Germinal center (tissue), 1 donor: ENCODE measurements at places on chromosomes 5 and 9.

GRCh38 chr9:118882684-118883083 lies 486.6 kb downstream of the BRINP1 start:
- DNase-seq, result no peak

DNA sequence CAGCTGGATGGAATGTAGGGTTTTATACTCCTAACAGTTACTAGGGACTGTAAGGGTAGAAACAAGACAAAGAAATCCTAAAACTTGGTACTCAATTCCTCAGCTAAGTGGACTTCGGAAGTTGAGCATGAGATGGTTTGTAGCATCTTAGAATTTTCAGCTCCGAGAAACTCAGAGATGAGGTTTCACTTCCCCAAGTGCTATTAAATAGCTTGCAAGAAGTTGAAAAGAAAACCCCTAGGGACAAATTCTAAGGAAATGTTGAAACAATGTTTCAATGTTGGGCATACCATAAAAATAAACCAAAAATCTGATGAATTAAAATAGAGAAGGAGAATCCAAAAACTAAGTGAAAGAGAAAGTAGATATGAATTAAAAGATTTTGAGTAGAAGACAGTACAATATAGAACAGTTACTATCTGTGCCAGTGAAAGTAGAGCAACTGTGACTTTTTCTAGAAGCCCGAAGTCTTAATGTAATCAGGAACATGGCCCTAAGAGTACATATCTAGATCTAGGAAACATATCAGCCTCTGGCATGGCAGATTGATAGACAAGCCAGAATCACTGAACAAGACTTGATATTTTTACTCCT lies 308.6 kb upstream of the RGMB start:
- DNase-seq, result no peak

- DNase-seq, result no peak
Observed at GRCh38 chr5:27392716-27393115, 354.3 kb upstream of the CDH9 start.

GRCh38 chr9:26955222-26955903 lies 849 bp upstream of the IFT74 start:
- DNase-seq, result peak; percentile 20

DNA sequence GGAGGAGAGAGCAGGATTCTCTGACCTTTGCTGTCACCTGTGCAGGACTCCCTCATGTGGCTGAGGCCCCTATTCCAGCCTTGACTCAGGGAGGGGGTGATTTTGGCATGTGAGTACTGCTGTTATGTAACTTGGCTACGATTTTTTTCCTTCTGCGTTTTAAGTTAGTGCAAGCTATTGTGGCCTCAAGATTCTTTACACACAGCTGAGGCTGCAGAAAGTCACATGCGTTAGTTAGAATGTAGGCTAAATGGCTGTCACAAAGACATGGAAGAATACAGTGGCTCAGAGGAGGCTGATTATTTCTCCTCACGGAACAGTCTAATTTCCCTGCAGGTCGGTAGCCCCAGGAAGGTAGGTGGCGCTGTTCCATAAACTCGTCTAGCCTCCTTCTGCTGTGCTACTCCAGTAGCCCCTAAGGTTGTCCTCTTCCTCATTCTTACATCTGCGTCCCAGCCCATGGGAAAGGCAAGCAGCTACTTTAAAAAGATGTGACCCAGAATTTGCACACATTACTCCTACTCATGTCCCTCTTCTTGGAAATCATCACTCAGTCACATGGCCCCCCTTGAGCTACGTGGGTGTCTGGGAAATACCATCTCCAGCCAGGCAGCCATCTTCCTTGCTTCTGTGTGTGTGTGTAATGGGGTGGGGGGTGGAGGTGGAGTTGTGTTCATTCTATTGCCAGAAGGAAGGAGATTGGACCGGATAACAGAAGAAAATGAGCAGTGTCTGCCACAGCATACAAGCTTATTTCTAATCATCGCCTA lies 486.6 kb downstream of the CCDC171 start:
- no peak for DNase-seq

DNA sequence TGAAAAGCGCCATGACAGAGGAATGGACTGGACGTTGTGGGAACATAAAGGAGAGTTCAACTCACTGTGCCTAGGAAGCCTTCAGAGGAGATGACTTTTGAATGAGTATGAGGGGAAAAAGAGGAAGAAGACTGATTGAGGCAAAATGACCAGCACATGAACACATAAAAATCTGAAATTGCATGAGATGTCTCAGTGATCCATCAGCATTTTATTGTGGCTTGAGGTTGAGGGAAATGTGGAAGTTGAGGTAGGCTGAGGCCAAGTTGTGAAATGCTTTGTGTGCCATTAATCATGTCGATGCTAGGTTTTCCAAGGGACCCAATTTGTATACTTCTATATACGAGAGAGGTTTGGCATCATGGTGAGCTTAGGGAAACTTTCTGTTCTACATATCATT lies 140.9 kb upstream of the TLX3 start:
- DNase-seq, result no peak

GRCh38 chr9:22049411-22049810 lies 40.3 kb upstream of the CDKN2B start:
- DNase-seq, result no peak

DNA sequence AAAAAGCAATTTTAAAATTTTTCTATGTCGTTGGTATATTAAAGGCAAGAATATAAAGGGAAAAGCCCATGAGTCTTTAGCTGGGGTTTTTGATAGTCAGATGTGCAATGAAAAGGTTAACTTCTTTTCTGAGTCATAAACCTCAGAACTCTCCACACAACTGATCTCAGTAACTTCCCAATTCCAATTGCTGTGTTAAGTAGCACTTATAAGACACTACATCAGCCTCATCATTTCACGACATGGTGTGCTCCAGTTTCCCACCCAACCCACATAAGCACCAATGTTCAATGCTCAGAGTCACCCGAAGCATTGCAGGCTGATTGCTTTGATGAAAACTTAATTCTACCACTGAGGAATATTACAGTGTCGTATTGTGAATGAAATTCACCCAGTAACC lies 155.8 kb downstream of the TSSK1B start:
- DNase-seq, result no peak

DNA sequence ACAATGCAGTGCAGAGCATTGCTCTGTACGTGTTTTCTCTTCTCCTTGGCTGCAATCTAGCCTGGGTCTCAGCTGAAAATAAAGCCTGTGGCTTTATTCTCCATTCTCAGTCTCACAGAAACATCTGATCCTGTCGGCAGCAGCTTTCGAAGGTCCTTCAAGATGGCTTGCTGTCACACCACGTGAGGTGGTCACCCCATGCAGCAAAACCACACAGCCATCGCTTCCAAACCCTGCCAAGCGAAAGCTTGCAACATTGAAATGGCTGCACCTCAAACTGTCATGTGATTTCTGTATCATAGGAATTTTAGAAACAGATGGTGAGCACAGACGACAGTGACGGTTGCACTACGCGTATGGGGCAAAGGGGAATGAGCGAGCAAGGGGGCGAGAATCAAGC lies 98.5 kb upstream of the SMARCA2 start:
- DNase-seq, result no peak

DNA sequence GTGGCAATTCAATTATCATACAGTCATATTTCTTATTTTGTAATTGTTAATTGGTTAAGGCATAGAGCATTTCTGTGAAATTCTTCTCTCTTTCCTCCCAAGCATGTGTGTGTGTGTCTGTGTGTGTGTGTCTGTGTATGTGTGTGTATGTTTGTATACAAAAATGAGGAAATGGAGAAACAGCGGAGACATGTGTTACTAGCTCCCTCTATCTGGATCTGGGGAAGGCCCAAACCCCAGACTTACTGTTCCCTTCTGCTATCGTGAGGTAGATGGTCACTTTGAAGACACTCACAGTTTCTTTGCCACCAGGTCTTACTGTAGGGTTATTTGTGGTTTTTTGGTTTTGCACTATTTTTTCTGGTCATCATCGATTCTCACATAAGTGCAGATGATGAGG lies 11.4 kb upstream of the C5orf63 start:
- no peak for DNase-seq

- no peak for DNase-seq
Observed at GRCh38 chr5:132456987-132457361, 33.6 kb downstream of the IRF1 start.

DNA sequence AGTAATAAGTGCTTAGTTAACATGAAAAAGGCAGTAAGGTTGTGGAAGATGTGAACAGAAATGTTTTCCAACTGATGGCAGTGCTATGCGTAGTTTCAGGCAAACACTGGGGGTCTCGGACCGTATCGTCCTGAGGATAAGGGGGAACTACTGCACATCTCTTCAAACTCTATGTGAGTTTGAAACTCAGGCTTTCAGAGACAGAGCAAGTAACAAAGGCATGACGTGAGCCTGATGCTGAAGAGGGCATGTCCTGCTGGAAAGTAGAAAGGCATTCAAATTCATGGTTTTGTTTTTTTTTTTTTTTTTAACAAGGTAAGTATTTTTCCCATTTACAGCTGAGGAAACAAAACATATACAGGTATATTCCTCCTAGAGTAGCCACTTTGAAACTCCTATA lies 59.9 kb downstream of the TRIM36 start:
- DNase-seq, result no peak

GRCh38 chr5:142722896-142723295 lies 37.0 kb upstream of the FGF1 start:
- DNase-seq, result no peak

DNA sequence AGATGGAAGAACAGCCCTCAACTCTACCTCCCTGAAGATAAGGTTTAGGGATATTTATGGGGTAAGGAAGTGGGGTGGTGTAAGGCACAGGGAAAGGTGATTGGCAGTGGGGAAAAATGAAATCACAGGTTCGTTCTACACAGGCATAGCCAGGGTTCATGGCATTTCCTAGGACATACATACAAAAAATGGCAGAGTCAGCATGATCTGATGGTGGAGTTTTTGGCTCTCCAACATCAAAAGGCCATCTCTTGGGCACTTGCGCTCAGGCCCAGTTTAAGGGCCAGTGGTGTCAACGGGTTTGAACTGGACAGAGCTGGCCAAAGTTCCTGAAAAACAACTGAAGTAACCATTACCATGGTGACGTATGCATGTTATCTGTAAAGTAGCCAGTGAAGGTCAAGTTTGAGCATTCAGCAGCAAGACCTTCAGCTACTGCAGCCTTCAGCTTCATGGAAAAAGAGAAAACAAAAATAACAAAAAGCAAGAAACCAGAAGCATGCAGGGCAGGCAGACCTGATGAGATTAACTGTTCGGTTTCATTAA lies 92.8 kb downstream of the SMARCA2 start:
- no peak for DNase-seq

- no peak for DNase-seq
Observed at GRCh38 chr9:126330536-126330935, 3.9 kb downstream of the MVB12B start.

DNA sequence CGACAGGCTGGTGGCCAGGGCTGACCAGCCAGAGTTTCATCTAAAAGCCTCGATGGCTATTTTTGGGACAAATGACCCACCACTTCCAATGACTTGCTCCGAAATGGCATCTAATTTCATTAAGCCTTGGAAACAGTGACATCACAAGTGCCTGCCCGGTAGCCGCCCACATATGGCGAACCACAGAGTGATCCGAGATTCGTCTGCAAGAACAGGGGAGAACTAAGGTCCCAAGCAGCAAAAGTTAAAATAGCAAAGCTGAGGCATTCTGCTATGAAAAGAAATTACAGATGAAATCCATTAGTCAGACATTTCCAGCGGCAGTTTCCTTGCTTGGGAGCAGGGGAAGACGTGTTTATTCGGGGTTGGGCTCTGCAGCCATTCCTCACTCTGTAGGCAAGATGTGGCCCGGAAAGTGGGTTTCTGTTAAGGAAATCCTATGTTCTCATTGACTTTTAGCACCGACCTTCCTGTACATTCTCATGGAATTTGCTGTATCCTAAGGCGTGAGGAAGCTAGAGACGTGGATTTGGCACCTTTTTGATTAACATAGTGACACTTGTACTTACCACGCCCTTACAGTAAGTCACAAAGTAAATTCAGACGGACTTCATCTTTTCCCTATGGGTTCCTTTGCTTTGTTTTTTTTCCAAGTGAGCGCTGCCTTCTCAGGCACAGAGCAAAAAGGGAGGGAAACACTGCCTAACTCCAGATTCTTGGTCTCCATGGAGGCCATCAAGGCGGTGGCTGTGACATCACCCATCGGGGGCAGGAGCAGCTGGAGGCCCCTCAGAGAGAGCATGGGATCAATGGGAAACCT lies 45.1 kb downstream of the ERGIC1 start:
- no peak for DNase-seq

GRCh38 chr5:113606298-113607134 lies 93.0 kb downstream of the YTHDC2 start:
- peak; percentile 38 for DNase-seq
